ENCODE measurements at places on chromosomes 1 and 21.

DNA sequence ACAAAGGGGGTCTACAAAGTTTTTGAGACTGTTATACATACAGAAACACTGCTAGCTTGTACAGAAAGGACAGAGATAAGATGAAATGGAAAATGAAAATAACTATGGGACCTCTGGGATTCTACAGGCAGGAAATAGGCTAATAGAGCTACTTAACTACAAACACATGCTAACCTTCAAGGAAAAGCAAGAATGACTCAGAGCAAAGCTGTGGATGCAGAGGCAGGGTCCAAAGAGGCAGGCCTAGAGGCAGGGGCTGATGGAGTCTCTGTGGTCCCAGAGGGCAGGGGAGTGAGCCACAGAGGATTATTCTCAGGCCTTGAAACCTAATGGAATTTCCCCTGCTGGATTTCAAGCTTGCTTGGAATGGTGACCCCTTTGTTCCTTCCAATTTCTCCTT, 18.7 kb upstream of the GOLT1A start:
- no peak for DNase-seq

- DNase-seq, result no peak
Observed at GRCh38 chr1:29473161-29473855, 237.0 kb downstream of the PTPRU start.

DNA sequence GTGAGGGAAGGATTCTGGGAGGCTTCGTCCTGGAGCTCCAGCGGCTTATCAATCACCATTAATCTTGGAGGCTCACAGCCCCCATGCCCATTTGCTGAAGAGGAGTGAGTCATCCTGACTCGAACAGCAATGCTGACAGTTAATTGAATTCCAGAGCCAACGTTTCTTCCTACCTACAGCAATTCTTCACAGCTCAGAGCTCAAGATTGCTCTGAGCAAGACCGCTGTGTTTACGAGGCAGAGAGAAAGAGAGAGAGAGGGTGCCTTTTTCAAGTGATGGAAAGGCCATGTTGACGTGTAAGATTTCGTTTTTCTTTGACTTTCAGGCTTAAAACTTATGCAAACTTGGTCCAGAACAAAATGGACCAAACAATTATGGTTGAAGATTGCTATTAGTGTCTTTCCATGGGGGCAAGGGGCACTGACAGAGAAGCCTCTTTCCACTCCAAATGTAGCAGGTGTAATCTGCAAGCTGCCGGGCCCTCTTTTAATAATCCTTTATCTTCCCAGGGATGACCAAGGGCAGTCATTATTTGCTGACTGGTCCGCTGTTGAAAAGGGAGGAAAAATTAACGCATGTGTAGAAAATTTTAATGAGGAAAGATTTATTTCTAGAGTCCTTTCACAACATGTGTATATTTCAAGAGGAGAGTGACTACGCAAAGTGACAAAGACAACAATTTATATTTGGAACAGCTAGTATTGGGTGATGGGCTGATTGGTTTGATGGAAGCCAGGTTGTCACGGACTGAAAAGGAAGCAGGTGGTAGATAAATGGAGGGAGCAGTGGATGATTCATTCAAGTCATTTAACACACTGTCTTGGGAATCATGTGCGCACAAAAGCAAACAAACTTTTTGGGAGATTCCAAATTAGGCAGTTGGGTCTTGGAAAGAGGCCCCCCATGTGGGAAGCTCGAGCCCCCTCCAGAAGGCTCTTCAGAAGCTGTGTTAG, 136.1 kb upstream of the IRF2BP2 start:
- no peak for DNase-seq

- no peak for DNase-seq
Observed at GRCh38 chr1:198295225-198295624, 138.4 kb downstream of the NEK7 start.

DNA sequence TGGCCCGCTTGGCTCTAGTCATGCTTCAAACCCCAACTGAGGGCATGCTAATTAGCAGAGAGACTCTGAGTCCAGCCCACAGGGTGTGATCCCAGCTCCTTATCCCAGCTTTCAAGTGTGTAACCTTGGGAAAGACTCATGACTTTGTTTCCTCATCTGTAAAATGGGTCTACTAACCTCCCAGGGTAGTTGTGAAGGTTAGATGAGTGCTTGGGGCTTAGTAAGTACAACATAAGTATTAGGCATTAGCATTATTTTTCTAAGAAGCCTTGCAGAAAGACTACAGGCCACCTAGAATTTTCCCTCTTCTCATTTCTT, 2.8 kb downstream of the MYOM3 start:
- no peak for DNase-seq

DNA sequence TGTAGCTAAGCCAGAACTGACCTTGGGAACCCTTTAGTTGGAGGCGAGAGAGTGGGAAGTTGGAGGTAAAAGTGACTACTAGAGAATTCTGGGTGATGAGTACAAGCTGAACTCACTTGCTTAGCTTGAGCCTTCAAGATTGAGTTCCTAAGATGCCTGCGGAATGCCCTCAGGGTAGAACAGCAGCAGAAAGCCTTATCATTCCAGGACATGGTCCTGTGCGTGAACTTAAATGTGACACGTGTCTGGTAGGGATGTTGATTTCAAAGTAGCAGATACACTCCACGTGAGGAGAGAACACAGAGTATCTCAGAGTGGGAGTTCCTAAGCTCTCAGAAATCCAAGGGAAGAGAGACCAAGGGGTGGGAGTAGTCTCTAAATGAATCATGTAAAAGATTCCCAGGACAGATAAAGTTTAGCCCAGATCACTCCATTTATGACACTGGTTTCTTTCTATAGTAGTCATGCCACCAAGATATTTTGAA, 60.1 kb downstream of the KCNK1 start:
- no peak for DNase-seq

DNA sequence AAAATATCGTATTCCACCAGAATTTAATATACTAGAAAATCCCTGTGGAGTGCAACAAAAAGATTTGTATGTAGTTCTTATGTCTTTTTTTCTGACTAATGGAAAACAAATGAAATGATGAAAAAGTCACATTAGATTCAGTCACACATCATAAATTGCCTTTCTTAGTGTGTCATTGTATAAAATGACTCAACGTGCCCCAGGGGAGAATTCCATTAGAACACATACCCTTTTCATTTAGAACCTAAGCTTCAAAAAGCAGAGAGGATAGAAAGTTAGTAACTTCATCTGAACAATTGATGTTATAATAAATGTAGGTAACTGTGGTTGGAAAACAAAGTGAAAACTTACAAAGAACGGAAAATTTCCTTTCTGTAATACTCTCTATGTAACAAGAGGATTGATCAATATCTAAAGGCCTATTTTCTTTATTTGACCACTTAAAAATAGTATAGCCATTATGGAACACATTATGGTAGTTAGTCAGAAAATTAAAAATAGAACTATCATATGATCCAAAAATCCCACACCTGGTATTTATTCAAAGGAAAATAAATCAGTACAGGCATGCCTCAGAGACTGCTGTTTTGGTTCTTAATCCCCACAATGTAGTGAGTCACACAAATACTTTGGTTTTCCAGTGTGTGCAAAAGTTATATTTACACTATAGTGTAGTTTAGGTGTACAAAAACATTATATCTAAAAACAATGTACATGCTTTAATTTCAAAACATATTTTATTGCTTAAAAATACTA, 1016.1 kb downstream of the KCNT2 start:
- DNase-seq, result no peak

GRCh38 chr1:37480581-37481288, 6.4 kb downstream of the ZC3H12A start:
- no peak for DNase-seq

DNA sequence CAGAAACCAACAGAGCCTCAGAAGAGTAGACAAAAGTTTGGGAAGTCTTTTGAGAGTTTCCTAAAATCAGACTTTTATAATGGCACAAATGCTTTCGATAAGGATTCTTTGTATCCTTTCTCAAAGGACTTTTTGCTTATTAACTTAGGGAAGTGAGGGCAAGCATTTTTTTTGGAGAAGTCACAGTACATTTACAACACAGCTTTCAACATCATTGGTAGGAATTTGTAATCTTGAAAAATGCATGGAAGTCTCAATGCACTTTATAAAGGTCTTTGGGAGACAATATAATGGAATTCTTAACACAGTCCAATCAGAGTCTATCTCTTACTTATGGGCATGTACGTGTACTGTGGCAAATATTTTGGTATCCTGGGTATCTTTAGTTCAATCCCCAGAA, 325.8 kb upstream of the NR5A2 start:
- no peak for DNase-seq

- no peak for DNase-seq
Observed at GRCh38 chr1:168330285-168330684, 49.6 kb downstream of the TBX19 start.

- no peak for DNase-seq
Observed at GRCh38 chr1:43305461-43305860, 4.7 kb downstream of the TIE1 start.

- no peak for DNase-seq
Observed at GRCh38 chr1:230797942-230798365, 50.8 kb downstream of the CAPN9 start.

DNA sequence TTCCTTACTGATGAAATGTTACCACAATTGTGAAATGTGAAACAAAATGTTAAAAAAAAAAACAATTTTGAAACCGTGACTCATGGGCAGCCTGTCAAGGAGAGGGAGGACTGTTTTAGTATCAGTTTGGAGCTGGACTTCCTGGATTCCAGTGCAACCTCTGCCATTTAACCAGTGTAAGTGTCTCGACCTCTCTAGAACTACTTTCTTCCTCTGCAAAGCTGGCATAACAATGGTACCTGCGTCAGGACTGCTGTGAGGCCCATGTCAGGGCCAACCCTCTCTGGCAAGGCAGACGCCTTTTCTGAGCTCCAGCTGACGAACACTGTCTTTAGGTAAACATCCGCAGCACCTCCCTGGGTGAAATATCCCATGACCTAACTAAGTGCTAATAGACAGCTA, 20.9 kb downstream of the URB1 start:
- DNase-seq, result no peak

DNA sequence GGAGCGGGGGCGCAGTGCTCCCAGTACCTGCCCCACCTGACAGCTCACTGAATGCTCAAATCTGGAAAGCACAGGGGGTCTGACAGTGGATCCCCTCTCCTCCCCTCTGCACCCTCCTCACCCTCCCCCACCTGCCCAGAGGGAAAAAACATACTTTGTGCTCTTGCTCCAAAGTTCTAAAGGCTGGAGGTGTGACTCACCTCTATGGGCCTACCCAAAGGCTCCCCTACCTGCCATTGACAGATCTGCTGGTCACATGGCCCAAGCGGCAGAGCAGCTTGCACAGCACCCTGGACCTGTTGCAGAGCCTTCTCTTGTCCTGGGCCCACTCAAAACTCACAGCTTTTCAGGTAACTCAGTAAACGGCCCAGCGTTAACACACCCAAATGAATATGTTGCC, 55.7 kb downstream of the ADSS2 start:
- DNase-seq, result no peak

- DNase-seq, result peak; percentile 52
Observed at GRCh38 chr1:101291562-101292380, 55.0 kb downstream of the S1PR1 start.

GRCh38 chr1:80083892-80084291, 1077.4 kb upstream of the ADGRL4 start:
- no peak for DNase-seq

DNA sequence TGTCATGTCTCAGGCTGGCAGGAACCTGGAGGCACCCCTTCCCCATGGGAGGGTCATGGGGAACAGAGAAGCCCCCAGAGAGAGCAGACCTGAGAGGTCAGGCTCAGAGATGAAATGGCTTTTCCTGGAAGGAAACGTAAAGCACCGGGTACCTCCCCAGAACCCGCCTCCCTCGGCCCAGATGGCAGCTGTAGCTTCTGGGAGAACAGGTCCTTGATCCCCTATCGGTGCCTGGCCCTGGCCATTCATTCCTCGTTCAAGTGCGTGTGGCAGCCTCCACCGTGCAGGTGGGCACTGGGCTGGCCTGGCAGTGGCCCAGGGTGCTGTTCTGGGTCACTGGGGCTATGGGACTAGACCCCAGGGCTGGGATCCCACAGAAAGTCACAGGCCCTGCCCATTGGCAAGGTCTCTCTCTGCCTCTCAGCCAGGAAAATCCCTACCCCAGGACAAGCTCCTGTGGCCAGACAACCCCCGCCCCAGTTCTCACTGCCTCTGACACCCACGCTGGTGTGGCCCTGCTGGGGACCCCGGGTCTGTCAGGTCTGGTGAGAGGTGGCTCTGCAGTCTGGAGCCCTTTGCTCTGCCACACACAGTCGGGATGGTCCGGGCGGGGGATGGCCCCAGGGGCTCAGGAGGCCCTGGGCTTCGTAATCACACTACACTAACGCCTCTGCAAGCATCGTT, 183.2 kb upstream of the VAMP3 start:
- no peak for DNase-seq

GRCh38 chr1:52877554-52877953, 35.0 kb downstream of the ZYG11A start:
- no peak for DNase-seq

GRCh38 chr1:96049759-96050409, 671.7 kb upstream of the PTBP2 start:
- no peak for DNase-seq

DNA sequence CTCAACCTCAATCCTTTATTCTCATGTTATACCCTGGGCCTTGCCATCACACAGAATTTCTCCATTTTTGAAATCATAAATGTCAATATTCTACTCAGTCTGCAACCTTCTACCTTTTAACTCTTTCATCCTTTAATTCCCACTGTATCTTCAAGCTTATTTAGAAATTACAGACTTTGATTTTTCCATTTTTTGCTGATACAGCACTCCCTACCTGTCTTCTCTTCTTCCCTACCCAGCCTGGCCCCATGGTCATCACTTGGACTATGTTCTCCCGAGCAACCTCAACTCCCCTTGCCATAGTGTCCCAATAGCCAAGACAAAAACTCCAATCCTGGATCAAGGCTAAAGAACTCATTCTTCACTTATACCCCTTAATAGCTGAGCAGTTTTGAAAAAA, 14.6 kb downstream of the WARS2 start:
- no peak for DNase-seq

- no peak for DNase-seq
Observed at GRCh38 chr21:41926807-41927171, 27.0 kb downstream of the C2CD2 start.

DNA sequence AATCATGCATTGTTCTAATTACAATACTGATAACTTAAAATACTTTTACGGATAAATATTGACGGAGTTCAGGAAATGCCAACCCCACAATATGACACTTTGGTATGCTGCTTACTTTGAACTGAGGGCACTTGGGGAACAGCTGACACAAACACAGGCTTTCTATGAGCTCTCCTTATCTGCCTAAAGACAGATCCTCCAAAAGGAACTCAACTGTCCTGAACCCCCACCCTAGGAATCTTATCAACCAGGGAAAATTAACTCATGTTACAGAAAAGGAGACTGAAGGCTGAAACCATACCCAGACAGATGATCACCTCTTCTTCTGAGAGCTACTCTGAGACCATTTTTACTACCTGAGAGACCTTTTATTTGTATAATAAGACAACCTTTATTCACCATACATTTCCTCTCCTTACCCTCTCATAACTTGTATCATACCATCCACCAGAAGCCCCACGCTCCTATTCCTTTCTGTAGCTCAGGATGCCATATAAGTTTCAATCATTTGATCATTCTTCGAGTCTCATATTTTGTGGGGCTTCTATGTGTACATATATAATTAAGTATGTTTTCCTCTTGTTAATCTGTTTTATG, 239.5 kb downstream of the FAF1 start:
- no peak for DNase-seq

GRCh38 chr1:202311875-202312635, 29.7 kb downstream of the UBE2T start:
- DNase-seq, result no peak

Data from stimulated activated CD4-positive, alpha-beta T cell treated with anti-CD3 and anti-CD28 coated beads, Interleukin-4, amount 100 ng/mL, for 48 hours (primary cell).